ENCODE measurements at places on chromosomes 4 and X.

- DNase-seq, result no peak
Measured at GRCh38 chr4:175394208-175394607, 417.9 kb downstream of the GPM6A start.

DNA sequence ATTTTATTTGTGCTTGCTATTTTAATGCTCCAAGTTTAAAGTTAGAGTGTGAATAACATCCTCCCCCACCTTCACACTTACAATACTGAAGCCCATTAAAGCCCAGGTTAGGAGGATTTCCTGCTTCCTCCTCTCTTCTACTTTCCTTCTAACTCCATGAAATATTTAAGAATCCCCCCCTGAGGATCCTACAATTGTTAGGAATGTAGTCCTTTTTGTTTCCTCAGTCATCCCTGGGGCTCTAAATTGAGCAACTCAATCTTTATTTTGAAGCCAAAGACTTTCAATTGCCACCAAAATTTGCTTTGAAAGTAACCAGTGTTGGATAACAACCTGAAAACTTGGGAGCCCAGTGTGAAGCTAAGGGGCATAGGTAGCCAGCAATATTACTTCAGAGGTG, 276.9 kb downstream of the FAM47A start:
- DNase-seq, result no peak

- no peak for DNase-seq
Measured at GRCh38 chr4:37815591-37815990, 10.9 kb upstream of the PGM2 start.

DNA sequence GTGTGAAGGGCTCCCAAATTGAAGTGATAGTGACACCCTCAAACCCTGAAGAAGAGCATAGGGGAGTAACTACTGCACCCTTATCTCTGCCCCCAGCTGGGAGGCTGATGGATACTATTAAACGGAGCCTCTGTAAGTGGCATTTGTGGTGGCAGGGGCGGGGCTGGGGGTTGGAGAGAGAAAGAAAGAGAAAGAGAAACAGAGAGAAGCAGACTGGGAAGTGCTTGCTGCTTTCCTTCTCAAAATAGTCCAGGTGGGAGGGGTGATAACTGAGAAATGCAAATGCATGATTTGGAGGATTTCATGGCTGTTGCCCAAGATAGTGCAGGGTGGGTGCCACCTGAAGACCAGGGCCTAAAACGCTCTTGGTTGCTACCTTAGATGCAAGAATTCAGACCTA, 253.5 kb upstream of the GATB start:
- no peak for DNase-seq

DNA sequence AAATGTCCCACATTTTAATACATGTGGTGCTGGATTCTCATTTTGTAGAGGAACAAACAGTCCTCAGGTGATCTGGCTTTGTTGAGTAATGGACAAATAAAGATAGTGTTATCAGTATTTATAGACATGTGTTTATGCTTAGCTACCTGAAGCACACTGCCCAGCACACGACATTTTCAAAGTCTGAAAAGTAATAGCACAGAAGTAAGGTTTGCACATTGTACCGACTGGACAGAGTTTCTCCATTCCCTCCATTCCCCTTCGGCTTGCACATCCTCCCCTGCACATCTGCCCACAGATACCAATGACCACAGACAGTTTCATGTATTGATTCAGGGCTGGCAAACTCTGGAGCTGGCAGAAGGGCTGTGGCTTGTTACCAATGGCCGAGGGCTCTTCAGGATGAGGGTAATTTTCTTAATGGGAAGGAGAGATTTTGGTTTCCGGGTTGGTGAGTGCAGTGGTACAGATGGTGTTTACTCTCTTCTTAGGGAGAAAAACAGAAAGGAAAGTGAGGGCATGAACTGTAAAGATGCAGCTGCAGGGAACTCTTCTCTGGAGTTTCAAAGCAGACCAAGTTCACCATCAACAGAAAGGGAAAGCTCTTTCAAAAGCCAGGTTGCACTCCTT, 2.3 kb downstream of the GRPR start:
- DNase-seq, result no peak

- no peak for DNase-seq
Measured at GRCh38 chrX:135307171-135307570, 2.1 kb upstream of the ETDC start.

DNA sequence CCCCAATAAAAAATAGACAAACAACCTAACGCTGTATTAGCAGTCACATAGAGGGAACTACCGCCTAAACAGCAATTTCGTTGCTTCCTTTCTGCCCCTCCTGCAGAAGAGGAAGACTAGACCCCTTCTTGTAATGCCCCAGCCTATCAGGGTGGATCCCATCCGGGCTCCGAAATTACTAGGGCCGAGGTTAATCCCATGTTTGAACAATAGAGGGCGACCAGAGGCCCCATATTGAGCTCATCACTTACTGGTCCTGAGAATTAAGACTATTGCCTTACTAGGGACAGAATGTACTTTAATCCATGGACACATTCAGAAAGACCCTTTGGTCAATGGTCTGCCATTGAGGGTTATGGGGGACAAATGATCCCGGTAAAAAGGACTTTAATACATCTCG, 11.8 kb upstream of the ZNF630 start:
- no peak for DNase-seq

- DNase-seq, result no peak
Measured at GRCh38 chr4:181939199-181939945, 303.8 kb upstream of the TENM3 start.

Data from RWPE2 (cell line).